Hematopoietic multipotent progenitor cell treated with erythropoietin and hydrocortisone succinate and interleukin-3 and kit ligand, for 17 days (in vitro differentiated cells): ENCODE measurements at places on chromosomes 12 and 14.
A peak's percentile ranks its signal among the peaks of the same experiment; 100 is the strongest.

DNA sequence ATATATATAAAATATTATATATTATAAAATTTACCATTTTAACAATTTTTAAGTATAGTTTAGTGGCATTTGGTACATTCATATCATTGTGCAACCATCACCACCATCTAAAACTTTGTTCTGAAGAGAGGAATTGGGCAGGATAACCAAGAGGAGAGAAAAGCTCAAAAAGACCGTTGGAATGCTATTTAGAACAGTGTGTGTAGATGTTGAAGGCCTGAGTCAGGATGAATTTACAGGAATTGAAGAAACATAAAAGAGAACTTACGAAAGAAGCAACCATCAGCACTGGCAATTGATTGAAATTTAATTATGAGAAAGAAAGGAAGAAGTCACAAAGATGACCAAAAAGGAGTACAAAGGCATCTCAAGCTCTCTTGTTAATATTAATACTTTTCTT is 196.9 kb upstream of the PWP1 start:
- DNase-seq, result no peak

DNA sequence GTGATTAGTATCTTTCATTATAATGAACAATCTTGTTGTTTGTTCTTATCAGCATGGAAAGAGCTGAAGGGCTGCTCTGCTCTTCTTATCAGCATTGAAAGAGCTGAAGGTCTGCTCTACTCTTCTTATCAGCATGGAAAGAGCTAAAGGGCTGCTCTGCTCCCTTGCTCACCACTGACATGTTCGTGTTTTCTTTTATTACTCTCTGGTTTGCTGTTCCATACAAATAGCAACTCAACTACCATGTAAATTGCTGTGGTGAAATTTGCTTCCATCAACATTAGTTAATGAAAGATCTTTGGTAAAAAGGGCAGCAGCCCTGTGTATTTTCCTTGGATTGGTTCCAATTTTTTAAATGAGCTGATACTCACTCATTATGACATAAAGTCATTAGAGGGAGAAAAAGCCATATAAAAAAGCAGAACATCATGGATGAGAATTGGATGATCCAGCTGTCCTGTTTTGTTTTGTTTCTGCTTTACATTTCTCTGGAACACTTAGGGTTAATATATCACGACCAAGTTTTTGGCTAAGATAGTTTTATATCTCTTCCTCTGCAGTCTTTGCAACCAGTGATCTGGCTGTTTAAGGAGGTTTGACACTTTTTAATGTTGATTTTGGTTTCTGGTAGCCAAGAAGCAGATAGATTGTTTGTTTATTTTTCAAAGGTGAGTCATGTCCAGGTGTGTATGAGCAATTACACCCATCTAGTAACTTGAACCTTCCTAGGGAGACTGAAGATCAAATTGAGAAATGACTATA is 356.6 kb downstream of the CEP128 start:
- no peak for DNase-seq

GRCh38 chr12:66493819-66494218 is 185.1 kb downstream of the GRIP1 start:
- no peak for DNase-seq

- DNase-seq, result no peak
Observed at GRCh38 chr12:52749827-52750226, 27.3 kb downstream of the KRT76 start.

DNA sequence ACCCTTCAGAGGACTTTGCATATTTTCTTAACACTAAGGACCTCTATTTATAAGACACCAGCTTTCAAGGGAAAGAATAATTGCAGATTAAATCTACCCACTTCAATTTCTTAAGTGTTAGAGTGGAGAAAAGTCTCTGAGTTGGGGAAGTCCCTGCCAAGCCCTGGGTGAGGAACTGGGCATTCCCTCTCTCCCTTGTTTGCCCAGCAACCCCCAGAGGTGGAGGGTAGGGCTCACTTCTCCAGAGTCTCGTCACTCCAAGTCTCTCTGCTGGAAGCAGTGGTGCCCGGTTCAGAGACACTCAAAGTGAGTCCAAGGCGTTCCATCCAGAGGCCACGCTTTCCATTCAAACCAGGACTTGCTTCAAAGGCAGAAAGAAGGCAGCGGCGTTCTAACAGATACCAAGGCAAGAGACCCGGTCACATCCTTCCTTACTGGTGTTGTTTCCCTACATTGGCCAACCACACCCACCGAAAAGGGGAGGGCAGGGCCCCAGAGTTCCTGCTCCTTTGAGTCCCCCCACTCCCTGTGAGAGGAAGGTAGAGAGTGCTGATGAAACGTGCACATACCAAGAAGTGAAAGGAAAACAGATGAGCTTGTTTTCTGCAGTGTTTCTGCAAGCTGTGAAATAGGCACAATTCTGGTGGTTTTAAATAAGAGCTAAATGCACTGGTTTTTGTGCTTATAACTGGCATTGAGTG is 6.1 kb upstream of the BDKRB2 start:
- no peak for DNase-seq

GRCh38 chr12:108612788-108613282 is 15.0 kb upstream of the TMEM119 start:
- DNase-seq, result no peak

DNA sequence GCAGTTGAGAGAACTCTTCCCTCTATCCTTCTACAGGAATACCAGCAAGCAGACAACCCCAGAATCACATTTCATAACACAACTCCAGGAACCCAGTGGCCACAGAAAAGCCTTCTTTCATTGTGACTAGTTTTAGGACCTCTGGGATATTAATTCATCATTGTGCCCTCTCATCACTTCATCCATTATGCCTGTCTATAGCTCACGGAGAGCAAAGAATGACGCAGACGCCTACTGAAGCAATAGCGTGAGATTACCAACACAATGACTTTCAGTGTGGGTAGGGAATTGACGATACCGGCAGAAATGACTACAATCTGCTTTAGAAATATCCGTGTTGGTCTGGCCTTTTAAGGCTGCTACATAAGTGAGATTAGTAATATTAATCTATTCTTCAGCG is 158.1 kb upstream of the FOXG1 start:
- DNase-seq, result no peak

DNA sequence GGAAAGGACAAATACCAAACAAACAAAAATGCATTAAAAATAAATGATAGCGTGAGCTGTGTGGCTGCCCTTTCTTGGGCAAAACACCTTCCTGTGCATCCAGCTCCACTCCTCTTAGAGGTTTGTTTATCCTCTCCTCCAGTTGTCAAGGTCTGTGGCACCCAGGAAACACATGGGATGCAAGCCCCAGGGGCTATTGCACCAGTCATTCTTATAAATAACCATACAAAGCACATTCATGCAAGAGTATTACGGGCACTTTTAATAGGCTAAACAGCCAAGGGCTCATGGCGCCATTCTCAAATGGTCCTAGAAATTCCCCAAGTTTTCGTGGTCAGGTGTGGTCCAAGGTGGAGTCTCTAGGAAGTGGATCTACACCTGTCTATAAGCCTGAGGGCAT is 257.0 kb downstream of the DPF3 start:
- DNase-seq, result no peak

- no peak for DNase-seq
Observed at GRCh38 chr12:122981587-122982476, 1.4 kb downstream of the ARL6IP4 start.

GRCh38 chr12:127548123-127548553 is 718.8 kb upstream of the TMEM132C start:
- DNase-seq, result no peak

DNA sequence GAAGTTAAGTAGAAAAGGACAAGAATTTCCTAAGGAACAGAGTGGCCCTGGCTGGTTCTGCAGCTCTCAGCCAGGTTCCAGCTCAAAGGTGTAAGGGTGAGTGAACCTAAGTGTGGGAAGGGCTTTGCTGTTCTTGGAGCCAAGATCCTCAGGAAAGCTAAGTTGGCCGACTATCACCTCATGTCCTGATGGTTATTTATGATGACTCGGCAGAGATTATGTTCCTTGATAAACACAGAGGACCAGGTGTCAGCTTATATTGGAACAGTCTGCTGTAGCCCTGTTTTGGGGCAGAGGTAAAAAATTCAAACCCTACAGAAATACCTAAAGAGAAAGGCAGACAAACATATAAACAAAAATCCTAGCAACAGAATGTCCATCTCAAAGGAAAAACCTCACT is 128.5 kb downstream of the TBX3 start:
- no peak for DNase-seq

DNA sequence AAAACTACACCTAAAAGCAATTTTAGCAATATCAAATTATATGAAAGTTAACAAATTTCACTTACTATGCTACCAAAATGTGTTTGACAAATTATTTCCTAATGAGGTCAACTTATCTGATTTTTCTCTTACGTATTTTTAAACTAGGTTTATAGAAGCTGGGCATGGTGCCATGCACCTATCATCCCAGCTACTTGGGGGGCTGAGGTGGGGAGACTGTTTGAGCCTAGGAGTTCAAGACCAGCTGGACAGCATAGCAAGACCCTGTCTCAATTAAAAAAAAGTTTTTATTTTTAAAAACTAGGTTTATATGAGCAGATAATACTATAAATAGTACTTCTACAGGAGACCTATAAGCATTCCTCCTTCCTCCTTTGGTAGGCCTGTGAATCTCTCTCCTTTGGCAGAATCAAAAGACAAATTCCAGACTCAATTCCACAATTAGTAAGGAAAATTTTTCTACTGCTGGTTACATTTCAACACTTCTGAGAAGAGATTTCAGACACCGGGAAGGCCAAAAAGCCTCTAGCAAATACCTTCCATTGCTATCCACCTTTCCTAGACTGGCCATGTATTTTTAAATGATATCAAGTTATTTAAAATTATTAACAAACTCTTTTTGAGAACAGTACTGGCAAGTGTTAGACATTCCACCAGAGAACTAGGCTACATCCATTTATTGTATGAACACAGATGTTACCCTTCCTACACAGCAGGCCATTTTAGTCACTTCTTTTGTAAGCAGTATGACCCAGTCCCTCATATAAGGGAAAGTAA is 34.4 kb downstream of the CDK17 start:
- no peak for DNase-seq

GRCh38 chr12:108418164-108418890 is 79.2 kb upstream of the CMKLR1 start:
- no peak for DNase-seq

- no peak for DNase-seq
Observed at GRCh38 chr12:42362647-42363260, 36.8 kb downstream of the PPHLN1 start.

- no peak for DNase-seq
Observed at GRCh38 chr12:68823696-68824095, 15.7 kb downstream of the MDM2 start.

- no peak for DNase-seq
Observed at GRCh38 chr14:81890020-81890419, 356.4 kb upstream of the SEL1L start.

DNA sequence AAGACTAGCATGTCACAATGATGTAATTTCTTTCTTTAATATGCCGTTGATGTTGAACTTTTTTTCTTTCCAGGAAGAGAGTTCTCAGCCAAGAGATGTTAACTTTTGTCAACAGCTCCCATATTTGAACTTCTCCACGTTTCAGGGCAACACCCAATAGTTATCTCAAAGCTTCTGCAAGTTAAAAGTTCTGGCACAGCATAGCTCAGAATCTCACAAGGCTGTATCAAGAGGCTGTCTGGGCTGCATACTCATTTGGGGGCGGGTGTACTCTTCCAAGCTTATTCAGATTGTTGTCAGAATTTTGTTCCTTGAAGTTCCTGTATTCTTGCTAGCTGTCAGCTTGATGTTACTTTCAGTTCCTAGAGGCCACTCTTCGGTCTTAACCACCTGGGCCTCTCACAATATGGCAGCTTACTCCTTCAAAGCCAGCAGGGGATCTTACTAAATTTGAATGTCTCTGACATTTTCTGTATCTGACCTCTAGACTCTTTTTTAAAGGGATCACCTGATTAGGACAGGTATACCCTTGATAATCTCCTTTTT is 38.9 kb downstream of the KCNC2 start:
- DNase-seq, result no peak

DNA sequence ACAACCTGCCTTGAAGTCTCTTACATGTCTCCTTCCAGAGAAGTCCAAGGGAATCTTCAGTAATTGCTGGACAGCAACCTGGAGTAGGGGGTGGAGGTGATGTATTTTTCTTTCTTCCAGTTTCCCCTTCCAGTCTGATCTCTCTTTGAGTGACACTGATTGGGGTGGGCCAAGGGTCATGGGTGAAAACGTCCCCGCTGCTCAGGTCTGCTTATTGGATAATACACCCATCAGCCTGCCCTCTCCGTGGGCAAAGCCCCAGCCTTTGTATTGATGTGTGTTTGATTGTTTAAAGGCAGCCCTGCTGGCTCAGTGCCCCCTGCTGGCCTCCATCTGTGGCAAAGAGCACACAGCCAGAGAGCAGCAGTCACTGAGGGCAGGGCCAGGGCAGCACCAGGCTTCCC is 35.7 kb upstream of the ATP2A2 start:
- DNase-seq, result no peak

DNA sequence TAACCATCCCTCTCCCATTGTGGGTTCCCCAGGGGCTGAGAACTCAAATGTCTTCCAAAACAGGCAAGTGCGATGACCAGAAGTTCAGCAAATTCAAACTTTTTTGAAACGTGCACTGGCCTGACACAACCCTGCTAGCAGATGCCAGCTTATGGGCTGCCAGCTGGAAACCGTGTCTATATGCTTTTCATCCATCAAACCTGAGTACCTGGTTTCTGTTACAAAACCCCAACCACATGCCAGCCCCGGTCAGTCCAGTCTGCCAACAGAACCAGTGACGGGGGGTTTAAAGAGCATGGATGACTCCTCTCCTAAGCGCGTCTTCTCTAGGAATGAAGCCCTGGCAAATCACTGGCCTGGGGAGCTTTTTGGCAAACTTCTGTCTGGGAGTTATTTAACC is 189.7 kb downstream of the TTC7B start:
- no peak for DNase-seq

DNA sequence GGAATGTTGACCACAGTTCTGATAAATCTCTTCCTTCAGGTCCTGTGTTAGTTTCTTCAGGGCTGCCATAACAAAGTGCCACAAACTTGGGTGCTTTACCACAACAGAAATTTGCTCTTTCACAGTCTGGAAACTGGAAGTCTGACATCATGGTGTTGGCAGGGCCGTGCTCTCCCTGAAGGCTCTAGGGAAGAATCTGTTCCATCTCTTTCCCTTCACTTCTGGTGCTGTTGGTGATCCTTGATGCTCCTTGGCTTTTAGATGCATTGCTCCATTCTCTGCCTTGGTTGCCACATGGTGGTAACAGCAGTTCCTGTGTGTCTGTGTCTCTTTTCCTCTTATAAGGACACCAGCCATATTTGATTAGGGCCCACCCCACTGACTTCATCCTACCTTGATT is 32.2 kb downstream of the HMGA2 start:
- DNase-seq, result no peak

- DNase-seq, result no peak
Observed at GRCh38 chr12:26369588-26369987, 174.2 kb downstream of the SSPN start.

- no peak for DNase-seq
Observed at GRCh38 chr12:77577791-77578190, 252.9 kb upstream of the NAV3 start.

- no peak for DNase-seq
Observed at GRCh38 chr14:92943855-92944570, 21.1 kb downstream of the CHGA start.

GRCh38 chr14:22597265-22597664 is 835 bp upstream of the ABHD4 start:
- DNase-seq, result peak; percentile 57

- DNase-seq, result no peak
Observed at GRCh38 chr12:77163074-77164038, 98.0 kb upstream of the E2F7 start.

GRCh38 chr12:68334132-68334531 is 2.0 kb upstream of the MDM1 start:
- DNase-seq, result peak; percentile 31

GRCh38 chr14:92613008-92613658 is 99.6 kb downstream of the RIN3 start:
- peak; percentile 46 for DNase-seq
